ENCODE measurements at places on chromosomes 1 and 21.

- DNase-seq, result no peak
These were observed 9.8 kb upstream of the SLC19A1 start for GRCh38 chr21:45551783-45552695.

GRCh38 chr1:12336413-12336812 lies 106.6 kb downstream of the VPS13D start:
- no peak for DNase-seq

DNA sequence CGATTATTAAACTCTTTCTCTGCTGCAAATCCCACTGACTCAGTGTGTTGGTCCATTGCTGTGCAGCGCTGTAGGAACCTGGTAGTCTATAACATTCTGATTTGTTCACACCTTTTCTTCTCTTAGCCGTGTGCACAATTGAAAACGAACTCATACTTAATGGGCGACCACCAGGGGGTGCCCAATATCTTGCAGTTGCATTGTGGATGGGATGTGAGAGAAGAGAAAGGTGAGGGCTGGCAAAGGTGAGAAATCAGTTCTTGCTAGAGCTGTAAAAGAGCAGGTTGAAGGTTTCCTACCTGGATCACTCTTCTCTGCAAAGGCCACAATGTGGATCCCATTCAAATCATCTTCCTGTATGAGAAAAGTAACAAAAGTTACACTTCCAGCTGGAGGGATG lies 51.0 kb downstream of the CASQ2 start:
- DNase-seq, result no peak

- no peak for DNase-seq
These were observed 28.5 kb upstream of the ECE1 start for GRCh38 chr1:21318714-21319159.

- no peak for DNase-seq
These were observed 50.2 kb downstream of the EDN2 start for GRCh38 chr1:41434306-41434705.
